ENCODE measurements at places on chromosomes 3 and 15.

- DNase-seq, result no peak
These were observed 77.2 kb upstream of the TPRG1 start for GRCh38 chr3:189094539-189094938.

DNA sequence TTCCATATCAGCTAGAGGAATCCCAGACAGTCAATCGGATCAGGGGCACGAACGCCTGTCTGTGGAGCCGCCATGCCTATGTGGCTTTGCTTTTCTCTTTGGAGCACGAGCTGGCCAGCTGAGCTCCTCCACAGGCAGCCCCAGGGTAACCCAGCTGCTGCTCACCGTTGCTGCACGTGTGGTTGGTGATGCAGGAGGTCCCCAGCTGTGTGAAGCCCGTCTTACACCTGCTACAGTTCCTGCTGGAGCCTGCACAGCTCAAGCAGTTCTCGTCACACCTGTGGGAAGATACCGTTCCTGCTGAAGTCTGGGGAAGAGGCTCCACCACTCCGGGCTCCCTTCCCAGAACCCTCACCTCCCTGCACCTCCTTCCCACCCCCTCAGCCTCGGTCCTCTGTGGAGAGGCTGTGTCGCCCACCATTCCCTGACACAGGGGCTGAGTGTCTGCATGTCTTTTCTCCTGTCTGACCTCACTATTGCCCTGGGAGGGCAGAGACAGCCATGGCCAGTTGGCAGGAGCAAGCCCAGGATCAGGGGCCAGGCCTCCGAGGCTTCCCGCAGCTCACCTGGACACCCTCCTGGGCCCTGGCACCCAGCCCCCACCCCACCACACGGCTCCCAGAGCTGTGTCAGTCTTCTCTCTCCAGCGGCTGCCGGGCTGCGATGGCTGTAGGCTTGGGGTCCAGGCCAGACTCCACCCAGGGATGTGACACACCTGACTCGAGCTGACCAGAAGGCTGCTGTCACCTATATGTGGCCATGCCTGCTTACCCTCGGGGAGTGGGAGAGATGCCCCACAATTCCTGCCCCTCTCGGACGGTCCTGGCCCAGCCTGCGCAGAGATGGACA is 12.2 kb upstream of the SNRPA1 start:
- DNase-seq, result no peak

GRCh38 chr15:69472046-69472445 is 19.4 kb downstream of the RPLP1 start:
- no peak for DNase-seq

DNA sequence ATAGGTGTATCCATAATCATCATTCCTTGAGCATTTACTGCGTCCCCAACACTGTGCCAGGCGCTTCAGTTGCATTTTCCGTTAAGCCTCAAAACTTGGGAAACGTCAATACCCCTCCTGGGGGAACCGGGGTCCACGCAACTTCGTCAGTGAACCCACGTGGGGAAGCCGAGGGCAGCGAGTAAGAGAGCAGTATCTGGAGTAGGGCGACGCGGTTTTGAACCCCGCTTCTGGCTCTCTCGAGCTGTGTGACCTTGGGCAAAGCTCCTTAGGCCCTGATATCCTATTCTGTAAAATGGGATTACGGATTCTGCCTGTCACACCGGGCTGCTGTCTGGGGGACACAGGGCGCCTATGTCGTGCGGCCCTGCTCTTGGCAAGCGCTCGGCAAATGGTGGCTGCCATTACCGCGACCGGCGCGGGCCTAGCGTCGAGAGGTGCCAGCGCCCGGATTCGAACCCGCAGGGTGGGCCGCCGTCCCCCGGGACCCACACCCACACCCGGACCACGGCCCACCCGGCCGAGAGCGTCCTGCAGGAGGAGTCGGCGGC is 590 bp downstream of the POLG start:
- no peak for DNase-seq

All from activated CD4-positive, CD25-positive, alpha-beta regulatory T cell treated with anti-CD3 and anti-CD28 coated beads, Interleukin-2, amount 50 U/mL, for 16 hours (primary cell).